ENCODE measurements at places on chromosomes 12 and 14.
A peak's percentile ranks its signal among the peaks of the same experiment; 100 is the strongest.

- no peak overlapping the region for H3K27ac ChIP-seq
- peaks cover 2% of the 10 kb centered on the region for H3K27me3 ChIP-seq
- no peaks in the 10 kb centered on the region for H3K4me1 ChIP-seq
- peak; percentile 59 for DNase-seq
- no peak overlapping the region for H3K4me3 ChIP-seq
These were observed 9.4 kb upstream of the HVCN1 start for GRCh38 chr12:110698171-110698902.

- H3K4me1 ChIP-seq = peaks cover 29% of the 10 kb centered on the region
- H3K36me3 ChIP-seq = 0 out of 2 replicates have a peak, but pooled peaks cover 3% of the 10 kb centered on the region
- no peak overlapping the region for H3K4me3 ChIP-seq
- peak overlapping the region; percentile 100 for H3K27ac ChIP-seq
These were observed 23.6 kb downstream of the TRHDE start for GRCh38 chr12:72295744-72296143.

DNA sequence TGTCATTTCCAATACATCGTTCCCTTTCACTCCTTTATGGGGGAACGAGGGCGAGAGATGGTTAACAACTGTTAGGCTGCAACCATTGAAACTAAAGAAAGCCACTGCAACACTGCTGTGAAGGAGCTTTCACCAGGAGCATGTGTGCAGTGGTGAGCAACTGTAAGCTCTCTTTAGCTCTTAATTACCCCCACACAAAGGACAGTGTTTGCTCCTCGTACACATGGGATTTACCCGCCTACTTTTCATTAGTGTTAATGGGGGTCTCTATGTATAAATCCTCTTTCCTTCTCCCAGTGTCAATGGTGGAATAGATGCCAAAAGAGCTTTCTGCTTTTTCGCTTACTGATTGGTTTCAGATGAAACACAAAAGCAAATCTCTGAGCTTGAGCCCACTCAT is 343.1 kb downstream of the FLRT2 start:
- no peak overlapping the region for H3K27ac ChIP-seq
- no peaks in the 10 kb centered on the region for H3K36me3 ChIP-seq
- no peak for DNase-seq
- H3K27me3 ChIP-seq = no peaks in the 10 kb centered on the region
- H3K4me1 ChIP-seq = no peaks in the 10 kb centered on the region

GRCh38 chr14:20460458-20461224 is 593 bp downstream of the PIP4P1 start:
- H3K4me1 ChIP-seq = 0 out of 2 replicates have a peak, but pooled peaks cover 4% of the 10 kb centered on the region
- no peak for DNase-seq
- H3K36me3 ChIP-seq = peaks cover 21% of the 10 kb centered on the region
- no peaks in the 10 kb centered on the region for H3K27me3 ChIP-seq

- H3K4me1 ChIP-seq = peaks cover 6% of the 10 kb centered on the region
- peak overlapping the region; percentile 38 for H3K27ac ChIP-seq
- peak; percentile 82 for DNase-seq
- no peaks in the 10 kb centered on the region for H3K27me3 ChIP-seq
These were observed 52.5 kb upstream of the RIN3 start for GRCh38 chr14:92460916-92461579.

- H3K27me3 ChIP-seq = peaks cover 2% of the 10 kb centered on the region
- no peak overlapping the region for H3K4me3 ChIP-seq
- H3K27ac ChIP-seq = no peak overlapping the region
- H3K4me1 ChIP-seq = peaks cover 6% of the 10 kb centered on the region
- no peaks in the 10 kb centered on the region for H3K36me3 ChIP-seq
These were observed 15.3 kb upstream of the PELI2 start for GRCh38 chr14:56102941-56103340.

GRCh38 chr12:123906711-123907420 is 65.8 kb downstream of the CCDC92 start:
- H3K27me3 ChIP-seq = no peaks in the 10 kb centered on the region
- no peak for DNase-seq
- H3K4me1 ChIP-seq = peaks cover 7% of the 10 kb centered on the region
- H3K36me3 ChIP-seq = no peaks in the 10 kb centered on the region
- H3K27ac ChIP-seq = no peak overlapping the region

DNA sequence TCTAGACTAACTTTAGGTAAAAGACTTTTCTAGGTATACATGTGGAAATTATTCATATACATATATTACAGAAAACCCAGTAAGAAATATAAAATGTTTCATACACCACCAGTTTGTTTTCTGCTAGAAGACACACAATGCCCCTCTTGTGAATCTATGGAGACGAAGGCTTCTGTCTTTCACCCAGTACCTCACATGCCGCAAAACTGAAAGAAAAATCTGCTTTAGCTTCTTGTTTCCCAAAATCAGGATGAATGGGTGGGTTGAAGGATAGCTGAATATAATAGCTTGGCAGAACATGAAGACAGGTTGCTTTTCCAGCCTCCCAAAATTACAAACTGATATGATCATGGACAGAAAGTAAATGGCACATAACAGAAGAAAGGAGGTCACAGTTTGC is 1.3 kb downstream of the TAS2R30 start:
- no peaks in the 10 kb centered on the region for H3K27me3 ChIP-seq
- no peak overlapping the region for H3K27ac ChIP-seq
- H3K4me3 ChIP-seq = no peak overlapping the region

- no peak overlapping the region for H3K4me3 ChIP-seq
- H3K36me3 ChIP-seq = peaks cover 1% of the 10 kb centered on the region
- no peaks in the 10 kb centered on the region for H3K27me3 ChIP-seq
These were observed 293.6 kb upstream of the RGS6 start for GRCh38 chr14:71638523-71639196.

GRCh38 chr12:27109334-27110028 is 27.1 kb upstream of the C12orf71 start:
- no peak for DNase-seq
- no peak overlapping the region for H3K27ac ChIP-seq
- no peaks in the 10 kb centered on the region for H3K27me3 ChIP-seq
- peaks cover 2% of the 10 kb centered on the region for H3K4me1 ChIP-seq
- H3K4me3 ChIP-seq = no peak overlapping the region

DNA sequence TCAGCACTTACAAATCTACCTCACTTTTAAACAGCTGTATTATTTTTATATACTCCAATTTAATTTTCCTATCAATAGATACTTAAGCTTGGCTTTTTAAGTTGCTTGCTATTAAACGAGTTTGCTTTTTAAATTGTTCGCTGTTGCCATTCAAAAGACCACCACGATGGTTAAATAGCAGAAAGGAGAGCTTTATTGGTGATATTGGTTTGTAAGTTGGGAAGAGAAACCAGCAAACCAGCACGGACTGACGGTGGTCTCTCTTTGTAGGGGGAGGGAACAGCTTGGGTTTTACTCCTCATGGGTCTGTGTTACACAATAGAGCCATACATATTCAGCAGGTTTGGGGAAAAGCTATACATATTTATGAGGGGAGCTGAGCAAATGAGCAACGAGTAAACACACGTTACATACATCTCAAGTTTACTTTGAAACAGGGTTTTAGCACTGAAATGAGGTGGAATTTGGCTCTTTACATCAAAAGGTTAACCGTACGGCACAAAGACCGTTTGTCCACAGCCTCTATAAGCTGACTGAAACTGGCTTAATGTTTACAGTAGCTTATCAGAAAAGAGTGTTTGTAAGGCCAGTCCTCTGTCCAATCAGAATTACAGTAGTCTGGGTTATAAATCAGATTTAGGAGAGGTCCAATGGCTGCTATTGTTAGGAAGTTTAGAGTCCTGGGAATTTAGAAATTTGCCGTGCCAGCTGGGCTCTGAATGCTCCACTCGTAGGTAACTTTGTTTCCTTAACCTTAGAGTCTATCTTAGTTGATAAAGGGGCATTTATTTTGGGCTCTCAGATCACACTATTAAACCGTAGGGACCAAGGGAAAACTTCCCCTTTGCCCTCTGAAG is 69.7 kb upstream of the DHRS4 start:
- H3K4me3 ChIP-seq = no peak overlapping the region
- no peaks in the 10 kb centered on the region for H3K4me1 ChIP-seq
- no peak for DNase-seq
- no peaks in the 10 kb centered on the region for H3K27me3 ChIP-seq
- H3K27ac ChIP-seq = no peak overlapping the region

DNA sequence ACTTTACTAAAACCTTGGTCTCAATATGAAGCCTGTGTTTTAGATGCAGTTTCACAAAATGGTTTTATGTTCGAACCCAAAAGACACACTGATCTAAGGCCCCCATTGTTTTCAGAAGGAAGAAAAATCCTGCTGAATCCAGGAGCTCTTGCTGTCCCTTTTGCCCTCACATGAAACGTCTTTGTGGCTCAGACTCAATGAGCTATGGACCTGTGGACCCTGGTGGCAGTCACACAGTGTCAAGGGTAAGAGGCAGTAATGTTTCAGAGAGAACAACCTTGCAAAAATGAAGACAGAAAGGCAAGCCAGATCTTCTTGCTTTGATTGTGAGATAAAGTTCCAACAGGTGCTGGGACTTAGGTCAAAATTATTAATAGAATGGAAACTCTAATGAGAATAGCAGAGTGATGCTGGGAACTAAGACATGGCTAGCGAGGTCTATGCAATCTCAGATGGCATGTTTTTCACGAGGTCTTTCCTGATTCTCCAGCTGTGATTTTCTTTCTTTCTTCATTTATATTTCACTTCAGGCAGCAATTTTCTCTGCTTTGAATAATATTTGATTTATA is 164.9 kb upstream of the SLC38A2 start:
- no peaks in the 10 kb centered on the region for H3K36me3 ChIP-seq
- peaks cover 6% of the 10 kb centered on the region for H3K4me1 ChIP-seq
- no peaks in the 10 kb centered on the region for H3K27me3 ChIP-seq
- H3K27ac ChIP-seq = no peak overlapping the region
- H3K4me3 ChIP-seq = no peak overlapping the region
- DNase-seq = no peak

DNA sequence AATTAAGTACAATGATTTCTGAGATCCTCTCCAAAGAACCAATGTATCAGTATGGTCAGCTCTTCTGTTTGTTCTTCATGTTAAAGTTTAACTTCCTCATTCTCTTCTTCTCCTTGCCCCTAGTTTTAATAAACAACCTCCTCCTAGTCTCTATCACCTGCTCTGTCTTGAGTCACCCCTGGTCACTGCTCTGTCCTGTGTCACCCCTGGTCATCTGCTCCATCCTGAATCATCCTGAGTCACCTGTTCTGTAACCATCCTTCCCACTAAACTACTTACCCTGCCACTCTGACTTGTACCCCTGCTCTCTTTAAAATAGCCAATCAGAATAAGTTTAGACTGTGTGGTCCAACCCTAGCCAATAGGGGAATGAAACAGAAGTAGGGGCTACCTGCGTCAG is 100.5 kb downstream of the ALG10B start:
- no peak for DNase-seq
- H3K4me3 ChIP-seq = no peak overlapping the region
- H3K4me1 ChIP-seq = no peaks in the 10 kb centered on the region

DNA sequence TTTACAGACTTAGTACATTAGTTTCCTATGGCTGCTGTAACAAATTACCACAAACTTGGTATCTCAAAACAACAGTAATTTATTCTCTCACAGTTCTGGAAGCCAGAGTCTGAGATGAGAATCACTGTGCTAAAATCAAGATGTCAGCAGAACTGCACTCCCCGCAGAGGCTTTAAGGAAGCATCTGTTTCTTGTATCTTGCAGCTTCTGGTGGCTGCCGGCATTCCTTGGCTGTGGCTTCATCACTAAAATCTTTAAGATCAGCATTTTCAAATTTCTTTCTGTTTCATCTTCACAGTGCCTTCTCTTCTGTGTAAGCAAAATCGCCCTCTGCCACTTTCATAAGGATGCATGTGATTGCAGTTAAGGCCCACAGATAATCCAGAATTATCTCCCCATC is 9.4 kb downstream of the STON2 start:
- no peaks in the 10 kb centered on the region for H3K36me3 ChIP-seq
- H3K27ac ChIP-seq = no peak overlapping the region
- no peaks in the 10 kb centered on the region for H3K27me3 ChIP-seq

DNA sequence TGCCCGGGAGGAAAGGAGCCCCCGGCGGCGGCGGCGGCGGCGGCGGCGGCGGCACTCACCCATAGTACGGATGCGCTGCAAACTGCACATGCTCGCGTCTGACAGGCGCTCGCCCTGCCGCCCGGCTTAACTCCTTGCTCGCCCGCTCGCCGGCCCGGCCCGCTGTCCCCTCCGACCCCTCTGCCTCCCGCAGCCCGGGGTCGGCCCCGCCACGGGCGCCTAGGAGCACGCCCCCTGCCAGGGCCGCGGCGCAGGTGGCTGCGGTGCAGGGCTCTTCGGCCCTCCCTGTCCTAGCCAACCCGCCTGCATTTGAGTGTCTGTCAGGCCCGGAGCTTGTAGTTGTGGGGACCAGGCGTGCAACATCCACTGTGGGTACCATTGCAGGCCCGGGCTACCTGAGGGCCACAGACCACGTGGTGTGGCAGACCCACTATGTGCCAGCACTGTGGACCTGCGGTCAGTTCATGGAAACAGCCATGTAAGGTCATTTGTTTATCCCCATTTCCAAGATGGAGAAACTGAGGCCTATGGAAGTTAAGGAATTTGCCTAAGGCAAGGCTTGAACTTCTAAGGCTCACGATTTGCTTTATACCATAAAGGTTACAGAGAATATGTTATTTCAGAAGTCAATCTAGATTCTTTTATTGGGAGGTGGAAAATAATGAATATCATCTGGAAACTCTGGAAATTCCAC is 17.6 kb upstream of the PLEKHH1 start:
- peak overlapping the region; percentile 59 for H3K4me3 ChIP-seq
- H3K27ac ChIP-seq = no peak overlapping the region
- no peaks in the 10 kb centered on the region for H3K4me1 ChIP-seq
- no peak for DNase-seq
- H3K36me3 ChIP-seq = no peaks in the 10 kb centered on the region

- H3K36me3 ChIP-seq = no peaks in the 10 kb centered on the region
- peaks cover 4% of the 10 kb centered on the region for H3K4me1 ChIP-seq
- H3K4me3 ChIP-seq = no peak overlapping the region
- H3K27ac ChIP-seq = no peak overlapping the region
- no peaks in the 10 kb centered on the region for H3K27me3 ChIP-seq
These were observed 52.6 kb downstream of the DIP2B start for GRCh38 chr12:50557421-50557820.

DNA sequence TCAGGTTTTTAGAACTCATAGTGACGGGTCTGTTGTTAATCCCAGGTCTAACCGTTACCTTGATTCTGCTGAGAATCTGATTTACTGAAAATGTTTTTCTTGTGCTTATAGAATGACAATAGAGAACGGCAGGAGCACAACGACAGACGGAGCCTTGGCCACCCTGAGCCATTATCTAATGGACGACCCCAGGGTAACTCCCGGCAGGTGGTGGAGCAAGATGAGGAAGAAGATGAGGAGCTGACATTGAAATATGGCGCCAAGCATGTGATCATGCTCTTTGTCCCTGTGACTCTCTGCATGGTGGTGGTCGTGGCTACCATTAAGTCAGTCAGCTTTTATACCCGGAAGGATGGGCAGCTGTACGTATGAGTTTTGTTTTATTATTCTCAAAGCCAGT is 34.4 kb downstream of the PSEN1 start:
- H3K27me3 ChIP-seq = no peaks in the 10 kb centered on the region
- H3K4me1 ChIP-seq = no peaks in the 10 kb centered on the region
- no peak overlapping the region for H3K4me3 ChIP-seq
- no peak overlapping the region for H3K27ac ChIP-seq
- no peak for DNase-seq
- H3K36me3 ChIP-seq = peaks cover 34% of the 10 kb centered on the region

- no peak overlapping the region for H3K4me3 ChIP-seq
- H3K27me3 ChIP-seq = peaks cover 7% of the 10 kb centered on the region
- H3K27ac ChIP-seq = no peak overlapping the region
- DNase-seq = no peak
These were observed 28.7 kb upstream of the ITPR2 start for GRCh38 chr12:26861690-26862089.

GRCh38 chr12:22412581-22412980 is 78.1 kb upstream of the ST8SIA1 start:
- no peak overlapping the region for H3K27ac ChIP-seq
- no peak overlapping the region for H3K4me3 ChIP-seq
- no peaks in the 10 kb centered on the region for H3K27me3 ChIP-seq
- no peaks in the 10 kb centered on the region for H3K4me1 ChIP-seq

Measured in IMR-90 (cell line).